Chondrocyte (in vitro differentiated cells): ENCODE measurements at places on chromosomes 16 and 17.

- no peak for DNase-seq
Measured at GRCh38 chr17:76365256-76365903, 11.7 kb upstream of the PRPSAP1 start.

DNA sequence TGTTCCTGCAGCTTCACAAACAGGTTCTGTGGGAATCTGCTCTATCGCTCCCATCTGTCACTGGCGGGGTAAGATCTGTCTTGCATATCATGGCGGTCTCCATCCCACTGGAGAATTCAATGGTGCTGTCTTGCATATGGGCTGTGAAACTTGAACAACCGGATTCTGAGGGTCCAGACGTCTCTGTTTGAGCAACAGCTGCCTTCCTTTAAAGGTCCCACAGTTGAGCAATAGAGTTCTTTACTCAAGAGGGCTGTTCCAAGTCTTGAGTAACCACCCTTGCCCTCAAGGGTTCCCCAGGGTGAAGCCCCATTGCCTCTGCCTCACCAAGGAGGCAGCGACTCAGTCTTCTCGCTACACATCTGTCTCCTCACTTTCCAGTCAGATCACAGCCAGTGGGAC lies 50.8 kb downstream of the ZFHX3 start:
- DNase-seq, result no peak

GRCh38 chr17:81509207-81509971 lies 3.2 kb downstream of the ACTG1 start:
- DNase-seq, result no peak

GRCh38 chr16:700684-701584 lies 4.7 kb downstream of the FBXL16 start:
- no peak for DNase-seq

DNA sequence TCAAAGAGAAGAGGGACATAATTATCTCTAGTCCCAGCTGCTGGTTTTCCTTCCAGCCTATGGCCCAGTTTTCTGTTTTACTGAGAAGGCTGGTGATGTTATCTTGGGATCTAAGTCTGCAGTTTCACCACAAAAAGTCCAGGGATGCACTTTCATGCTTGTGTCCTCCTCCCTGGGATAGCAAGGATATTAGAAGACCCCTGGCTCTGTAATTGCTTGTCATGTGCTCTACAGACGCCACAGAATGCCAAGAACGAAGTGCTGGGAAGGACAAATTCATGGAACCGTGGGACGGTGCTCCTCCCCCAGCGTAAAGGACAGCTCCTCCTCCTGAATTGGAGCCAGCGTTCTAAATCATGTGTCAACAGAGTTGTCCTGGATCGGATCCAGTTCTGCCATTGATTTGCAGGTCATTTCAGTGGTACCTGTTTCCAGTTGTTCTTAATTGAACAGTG lies 8.6 kb downstream of the MAPT start:
- no peak for DNase-seq

GRCh38 chr17:15483431-15483830 lies 16.0 kb upstream of the CDRT4 start:
- DNase-seq, result no peak

DNA sequence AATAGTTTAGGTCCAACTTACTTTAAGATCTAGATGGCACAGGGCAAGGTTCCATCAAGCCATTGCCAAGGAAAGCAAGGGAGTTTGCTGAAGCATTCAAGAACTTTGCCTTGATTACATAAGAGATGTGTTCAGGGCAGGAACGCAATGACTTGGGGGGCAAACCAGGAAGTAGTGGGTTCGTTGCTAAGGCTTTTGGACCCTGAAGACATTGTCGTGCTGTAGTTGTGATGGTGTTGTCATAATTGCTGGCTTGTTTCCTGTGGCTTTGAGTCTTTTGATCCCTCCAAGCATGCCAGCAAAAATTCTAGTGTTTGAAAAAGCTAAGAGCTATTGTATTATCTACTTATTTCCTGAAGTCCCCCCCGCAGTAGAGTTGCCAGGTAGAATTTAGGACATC lies 70.7 kb upstream of the HNF1B start:
- no peak for DNase-seq

DNA sequence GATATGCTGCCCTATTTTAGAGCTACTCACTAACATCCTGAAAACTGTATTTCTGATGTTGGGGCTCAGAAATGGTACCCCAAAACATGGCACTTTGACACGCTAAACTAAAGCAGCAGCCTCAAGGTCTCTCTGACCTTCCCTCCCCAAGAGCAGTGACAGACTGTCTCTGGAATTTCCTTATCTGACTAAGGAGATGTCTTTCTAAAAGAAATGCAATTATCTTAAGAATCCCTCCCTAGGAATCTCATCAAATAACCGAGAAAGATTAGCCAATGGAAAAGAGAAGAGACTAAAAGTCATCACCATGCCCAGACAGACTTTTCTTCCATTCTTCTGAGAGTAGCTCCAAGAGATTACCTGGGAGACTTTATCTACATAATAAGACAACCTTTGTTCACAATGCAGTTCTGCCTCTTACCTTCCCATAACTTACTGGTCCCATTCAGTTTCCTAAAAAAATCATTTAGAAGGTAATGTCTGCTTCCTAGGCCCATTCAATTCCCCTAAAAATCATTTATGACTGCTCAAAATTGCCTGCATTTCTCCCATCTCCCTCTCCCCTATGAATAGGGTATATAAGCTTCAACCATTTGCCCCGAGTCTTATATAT lies 123.9 kb downstream of the CPPED1 start:
- DNase-seq, result no peak

DNA sequence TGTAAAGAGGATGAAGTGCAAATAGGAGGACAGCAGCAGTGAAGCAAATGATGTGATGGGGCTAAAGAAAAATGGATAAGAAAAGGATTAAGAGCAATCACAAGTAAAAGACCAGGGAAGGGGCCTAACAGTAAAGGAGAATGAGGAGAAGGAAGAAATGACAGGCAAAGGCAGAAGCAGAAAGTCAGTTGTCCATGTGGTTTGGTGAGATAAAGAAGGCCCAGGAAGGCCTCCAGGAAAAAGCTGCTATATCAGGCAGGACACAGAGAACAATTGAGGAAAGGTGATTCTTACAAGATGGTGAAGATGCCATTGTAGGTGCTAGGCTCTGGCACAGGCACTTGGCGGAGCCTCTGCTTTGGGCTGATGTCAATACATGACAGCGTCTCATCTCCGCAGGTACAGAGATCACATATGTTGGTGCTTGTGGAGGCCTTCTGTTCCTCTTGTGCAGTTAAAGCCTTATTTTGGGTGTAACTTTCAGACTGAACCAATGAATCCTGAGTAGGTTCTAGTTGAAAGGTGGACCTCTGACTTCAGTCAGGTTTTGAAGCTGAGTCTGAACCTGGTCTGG lies 18.1 kb downstream of the RDM1 start:
- no peak for DNase-seq

- DNase-seq, result no peak
Measured at GRCh38 chr16:78122774-78123315, 23.4 kb downstream of the WWOX start.

DNA sequence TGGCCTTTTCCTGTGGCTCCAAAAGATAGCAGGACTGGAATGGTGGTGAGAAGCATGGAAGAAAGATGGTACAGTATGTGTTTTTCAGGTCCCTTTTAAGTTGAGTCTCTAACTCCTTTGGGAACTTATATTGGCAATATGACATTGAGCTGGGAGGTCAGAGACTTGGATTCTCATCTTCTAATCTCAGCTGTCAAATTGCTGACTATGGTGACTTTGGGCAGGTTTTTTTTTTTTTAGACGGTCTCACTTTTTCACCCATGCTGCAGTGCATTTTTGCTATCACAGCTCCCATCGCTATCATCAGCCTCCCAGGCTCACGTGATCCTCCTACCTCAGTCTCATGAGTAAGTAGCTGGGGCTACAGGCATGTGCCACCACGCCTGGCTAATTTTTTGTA lies 15.1 kb upstream of the CDK5R1 start:
- DNase-seq, result no peak

GRCh38 chr17:52106638-52107261 lies 51.8 kb downstream of the CA10 start:
- no peak for DNase-seq

GRCh38 chr16:87924041-87924810 lies 12.1 kb downstream of the CA5A start:
- no peak for DNase-seq
